Muscle of leg (tissue), 16 donors: ENCODE measurements at places on chromosomes 4 and X.
A peak's percentile ranks its signal among the peaks of the same experiment; 100 is the strongest.

DNA sequence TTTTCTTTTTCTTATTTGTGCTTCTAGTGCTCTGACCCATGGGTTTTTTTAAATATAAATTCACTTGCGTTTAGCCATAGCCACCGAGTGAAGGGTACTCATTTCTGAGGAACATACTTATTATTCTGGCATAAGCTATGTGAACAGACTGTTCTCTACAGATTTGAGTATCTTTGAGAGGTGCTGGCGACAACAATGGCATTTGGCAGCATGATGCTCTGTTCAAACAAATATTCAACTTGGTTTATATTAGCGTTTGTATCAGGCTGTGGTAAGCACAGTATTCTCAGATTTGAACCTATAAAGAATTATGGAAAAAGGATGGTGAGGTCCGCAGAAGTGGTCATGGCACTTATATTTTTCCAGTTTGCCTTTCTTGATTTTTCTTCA, 108.7 kb upstream of the LIMCH1 start:
- DNase-seq = no peak

GRCh38 chrX:131895807-131896206, 127.3 kb upstream of the STK26 start:
- DNase-seq = no peak

- DNase-seq = no peak
Observed at GRCh38 chr4:144572660-144573059, 73.3 kb upstream of the HHIP start.

- DNase-seq = peak; percentile 37
Observed at GRCh38 chr4:140252141-140252741, 98.3 kb upstream of the MAML3 start.

DNA sequence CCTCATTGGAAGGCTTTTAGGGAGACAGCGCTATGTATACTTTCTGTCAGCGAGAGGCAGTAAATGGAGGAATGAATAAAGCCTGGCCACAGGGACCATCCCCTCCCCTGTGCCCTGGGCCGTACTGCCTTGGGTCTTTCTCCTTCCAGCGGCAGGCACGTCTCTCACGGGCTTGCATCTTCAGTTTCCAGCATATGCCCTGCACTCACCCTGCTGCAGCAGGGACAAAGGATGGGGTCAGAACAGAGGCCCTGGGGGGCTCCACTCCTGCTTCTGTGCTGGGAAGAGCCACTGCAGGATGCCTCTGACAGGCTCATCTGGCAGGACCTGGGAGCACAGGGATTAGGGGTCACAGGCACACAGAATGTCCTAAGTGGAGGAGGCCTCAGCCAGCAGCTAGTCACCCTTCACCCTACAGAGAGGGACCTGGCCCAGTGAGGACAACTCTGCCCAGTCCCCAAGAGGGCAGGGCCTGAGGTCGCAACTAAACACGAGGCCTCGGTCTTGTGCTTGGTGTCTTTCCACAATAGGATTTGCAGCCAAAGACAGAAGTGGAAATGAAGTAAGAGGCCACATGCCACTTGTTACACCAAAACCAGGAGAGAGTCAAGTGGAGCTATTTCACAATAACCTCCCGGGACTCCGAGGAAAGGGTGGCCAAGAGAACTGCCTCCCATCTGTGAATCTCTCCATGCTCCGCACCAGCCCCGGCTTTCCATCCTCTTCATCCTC, 150.8 kb downstream of the AFAP1 start:
- DNase-seq = no peak
